ENCODE measurements at places on chromosomes 5 and 9. TPM values are rescaled to one million over a fixed set of nuclear protein-coding genes. Genes with fewer than 3 reads are reported as not detected.

The PPIC gene
- not detected for total RNA-seq

The NR4A3 gene
- total RNA-seq = 3.0 TPM

The ST8SIA4 gene
- 72.1 TPM for total RNA-seq

GRCh38 chr5:179195561-179196404, 135.6 kb downstream of the ZNF354C start:
- no peak for DNase-seq
- H3K27ac ChIP-seq = no peak overlapping the region
- H3K4me1 ChIP-seq = no peaks in the 10 kb centered on the region
- no peaks in the 10 kb centered on the region for H3K27me3 ChIP-seq
- H3K4me3 ChIP-seq = no peak overlapping the region
- H3K36me3 ChIP-seq = no peaks in the 10 kb centered on the region

DNA sequence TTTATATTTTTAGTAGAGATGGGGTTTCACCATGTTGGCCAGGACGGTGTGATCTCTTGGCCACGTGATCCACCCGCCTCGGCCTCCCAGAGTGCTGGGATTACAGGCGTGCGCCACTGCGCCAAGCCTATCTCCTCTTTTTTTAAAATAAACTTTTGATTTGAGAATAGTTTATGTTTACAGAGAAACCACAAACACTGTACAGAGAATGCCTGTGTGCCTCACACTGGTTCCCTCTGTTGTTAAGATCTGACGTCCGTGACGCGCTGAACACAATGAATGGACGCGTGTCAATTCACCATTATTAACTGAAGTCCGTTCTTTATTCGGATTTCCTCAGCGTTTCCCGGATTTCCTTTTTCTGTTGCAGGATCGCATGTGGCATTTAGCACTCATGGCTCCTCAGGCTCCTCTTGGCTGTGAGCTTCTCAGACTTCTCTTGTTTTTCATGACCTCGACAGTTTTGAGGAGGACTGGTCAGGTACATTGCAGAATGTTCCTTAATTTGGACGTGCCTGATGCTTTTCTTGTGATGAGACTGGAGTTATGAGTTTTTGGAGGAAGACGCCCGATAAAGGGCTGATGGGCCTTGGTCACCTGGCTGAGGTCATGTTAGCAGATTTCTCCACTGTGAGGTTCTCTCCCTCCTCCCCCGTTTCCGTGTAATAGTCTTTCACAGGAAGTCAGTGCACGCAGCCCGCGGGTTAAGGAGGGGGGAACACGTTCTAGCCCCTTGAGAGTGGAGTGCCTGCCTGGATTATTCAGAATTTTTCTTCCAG, 69.6 kb downstream of the ANKRD33B start:
- peaks cover 85% of the 10 kb centered on the region for H3K4me1 ChIP-seq
- H3K4me3 ChIP-seq = peak overlapping the region; percentile 63
- peak overlapping the region; percentile 97 for H3K27ac ChIP-seq
- H3K36me3 ChIP-seq = peaks cover 21% of the 10 kb centered on the region

GRCh38 chr5:142670804-142671203, 15.1 kb downstream of the FGF1 start:
- no peak for DNase-seq
- H3K27ac ChIP-seq = no peak overlapping the region
- no peaks in the 10 kb centered on the region for H3K4me1 ChIP-seq
- peaks cover 2% of the 10 kb centered on the region for H3K27me3 ChIP-seq
- no peaks in the 10 kb centered on the region for H3K36me3 ChIP-seq

DNA sequence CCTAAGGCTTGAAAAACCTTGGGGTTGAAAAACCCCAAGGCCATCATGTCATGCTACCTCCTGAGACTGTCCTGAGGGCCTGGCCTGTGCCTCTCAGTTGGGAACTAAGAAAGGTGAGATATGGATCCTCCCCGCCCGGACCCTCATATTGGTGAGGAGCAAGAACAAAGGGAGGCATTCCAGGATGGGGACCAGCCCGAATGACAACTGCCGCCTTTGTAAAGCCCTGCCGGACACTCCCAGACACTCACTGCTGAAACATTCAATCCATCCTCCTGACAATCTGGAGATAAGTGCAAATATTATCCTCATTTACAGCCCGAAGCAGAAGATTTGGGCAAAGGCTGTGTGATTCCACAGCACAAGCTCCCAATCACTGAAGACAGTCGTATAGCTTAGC, 298.3 kb downstream of the NSG2 start:
- H3K36me3 ChIP-seq = no peaks in the 10 kb centered on the region
- peaks cover 3% of the 10 kb centered on the region for H3K27me3 ChIP-seq
- no peaks in the 10 kb centered on the region for H3K4me1 ChIP-seq
- no peak overlapping the region for H3K27ac ChIP-seq
- DNase-seq = no peak
- H3K4me3 ChIP-seq = no peak overlapping the region

DNA sequence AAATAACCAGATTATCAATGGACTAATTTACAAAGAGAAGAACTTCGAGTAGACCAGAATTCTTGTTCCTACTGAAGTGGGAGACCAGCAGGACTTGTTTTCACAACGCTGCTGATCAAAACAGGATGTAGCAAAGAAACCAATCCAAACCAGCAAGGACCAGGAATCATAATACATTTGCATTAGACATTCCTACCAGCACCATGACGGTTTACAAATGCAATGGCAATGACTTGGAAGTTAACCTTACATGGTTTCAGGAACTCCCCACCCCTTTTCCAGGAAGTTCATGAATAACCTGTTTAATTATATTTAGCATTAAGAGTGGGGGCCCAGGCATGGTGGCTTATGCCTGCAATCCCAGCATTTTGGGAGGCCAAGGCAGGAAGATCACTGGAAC, 100.0 kb downstream of the LPAR1 start:
- no peak overlapping the region for H3K27ac ChIP-seq
- no peak overlapping the region for H3K4me3 ChIP-seq
- no peaks in the 10 kb centered on the region for H3K27me3 ChIP-seq
- no peak for DNase-seq

GRCh38 chr9:17653947-17654465, 75.1 kb downstream of the SH3GL2 start:
- DNase-seq = no peak
- H3K36me3 ChIP-seq = no peaks in the 10 kb centered on the region
- H3K27ac ChIP-seq = no peak overlapping the region
- H3K4me3 ChIP-seq = no peak overlapping the region
- H3K4me1 ChIP-seq = no peaks in the 10 kb centered on the region

- peaks cover 49% of the 10 kb centered on the region for H3K4me1 ChIP-seq
- H3K27me3 ChIP-seq = no peaks in the 10 kb centered on the region
- peak overlapping the region; percentile 96 for H3K4me3 ChIP-seq
- H3K36me3 ChIP-seq = peaks cover 33% of the 10 kb centered on the region
- DNase-seq = no peak
Measured at GRCh38 chr9:114397219-114397847, 9.6 kb upstream of the AKNA start.

DNA sequence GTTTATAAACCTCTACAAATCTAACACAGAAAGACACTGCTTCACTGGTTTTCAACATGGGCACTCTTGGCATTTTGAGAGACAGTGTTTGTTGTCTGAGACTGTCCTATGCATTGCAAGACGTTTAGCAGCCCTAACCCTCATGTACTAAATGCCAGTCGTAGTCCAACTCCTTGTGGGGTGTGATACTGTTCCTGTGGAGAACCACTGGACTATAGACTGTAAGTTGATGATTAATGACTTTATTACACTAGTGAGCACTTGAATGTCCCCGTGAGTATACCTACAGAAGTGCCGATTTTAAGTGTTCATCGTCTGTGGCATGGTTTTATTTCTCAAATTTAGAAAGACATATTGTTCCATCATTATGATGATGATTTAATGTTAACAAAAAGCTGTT, 46.2 kb downstream of the RECK start:
- no peak overlapping the region for H3K4me3 ChIP-seq
- peaks cover 18% of the 10 kb centered on the region for H3K36me3 ChIP-seq
- H3K4me1 ChIP-seq = no peaks in the 10 kb centered on the region
- DNase-seq = no peak
- no peaks in the 10 kb centered on the region for H3K27me3 ChIP-seq

DNA sequence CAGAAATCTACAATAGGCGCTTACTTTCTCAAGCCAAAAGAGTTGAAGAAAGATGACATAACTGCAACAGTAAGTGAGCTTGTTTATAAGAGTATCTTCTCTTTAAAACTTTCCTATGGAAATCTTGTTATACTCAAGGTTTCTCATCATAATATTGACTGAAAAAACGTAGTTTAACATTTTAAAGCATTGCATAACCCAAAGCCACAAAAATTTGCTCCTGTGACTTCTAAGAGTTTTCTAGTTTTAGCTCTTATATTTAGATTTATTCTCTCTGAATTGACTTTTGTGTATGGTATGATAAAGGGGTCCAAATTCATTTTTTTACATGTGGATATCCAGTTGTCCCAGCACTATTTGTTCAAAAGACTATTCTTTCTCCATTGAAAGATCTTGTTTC, 15.2 kb downstream of the WDR36 start:
- H3K36me3 ChIP-seq = peaks cover 55% of the 10 kb centered on the region
- H3K27ac ChIP-seq = no peak overlapping the region
- peaks cover 2% of the 10 kb centered on the region for H3K4me1 ChIP-seq
- DNase-seq = no peak
- H3K4me3 ChIP-seq = no peak overlapping the region

DNA sequence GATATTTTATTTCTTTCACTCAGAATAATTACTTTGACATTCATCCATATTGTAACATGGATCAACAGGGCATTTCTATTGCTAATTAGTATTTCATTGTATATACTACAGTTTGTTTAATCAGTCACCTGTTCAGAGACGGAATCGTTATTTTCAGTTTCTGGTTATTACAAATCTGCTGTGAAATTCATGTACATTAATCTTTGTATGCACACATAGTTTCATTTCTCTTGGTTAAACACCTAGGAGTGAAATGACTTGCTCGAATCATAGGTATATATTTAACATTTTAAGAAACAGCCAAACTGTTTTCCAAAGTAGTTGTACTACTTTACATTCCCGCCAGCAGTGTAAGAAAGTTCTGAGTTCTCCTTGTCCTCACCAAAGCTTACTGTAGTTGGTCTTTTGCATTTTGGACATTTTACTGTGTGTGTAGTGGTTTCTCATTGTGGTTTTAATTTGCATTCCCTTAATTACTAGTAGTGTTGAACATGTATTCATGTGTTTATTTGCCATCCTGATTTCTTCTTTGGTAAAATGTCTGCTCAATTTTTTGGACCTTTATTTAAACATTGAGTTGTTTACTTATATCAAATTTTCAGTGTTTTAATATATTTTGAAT, 198.2 kb downstream of the SAXO1 start:
- peaks cover 4% of the 10 kb centered on the region for H3K4me1 ChIP-seq
- no peak overlapping the region for H3K4me3 ChIP-seq
- H3K36me3 ChIP-seq = no peaks in the 10 kb centered on the region
- H3K27ac ChIP-seq = no peak overlapping the region
- H3K27me3 ChIP-seq = peaks cover 10% of the 10 kb centered on the region

DNA sequence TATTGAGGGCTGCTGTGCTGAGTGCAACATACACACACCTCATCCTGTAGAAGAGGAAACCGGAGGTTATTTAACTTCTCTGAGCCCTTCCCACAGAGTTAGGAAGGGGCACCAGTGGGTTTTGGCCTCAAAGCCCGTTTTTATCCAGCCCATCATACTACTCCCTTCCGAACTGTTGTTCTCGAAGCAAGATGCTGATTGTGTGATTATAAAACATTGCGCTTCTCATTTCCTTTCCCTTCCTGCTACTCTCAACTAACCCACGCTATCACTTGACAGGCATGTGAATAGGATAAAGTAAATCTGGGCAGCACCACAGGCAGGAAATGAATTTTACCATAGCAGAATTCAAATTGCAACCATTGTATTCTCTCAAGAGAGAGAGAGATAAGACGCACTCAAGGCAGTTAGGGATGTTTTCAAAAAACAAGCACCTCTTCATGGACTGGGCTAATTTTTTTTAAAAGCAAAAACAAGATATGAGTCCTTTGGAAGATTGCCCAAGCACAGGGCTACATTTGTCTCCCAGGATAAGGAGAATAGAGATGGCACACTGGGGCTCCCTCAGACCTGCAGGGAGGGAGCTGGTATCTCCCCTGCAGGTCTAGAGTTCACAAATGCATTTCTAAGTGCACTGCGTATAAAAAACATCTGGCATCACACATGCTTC, 52.6 kb downstream of the GNA14 start:
- H3K36me3 ChIP-seq = no peaks in the 10 kb centered on the region
- peaks cover 4% of the 10 kb centered on the region for H3K27me3 ChIP-seq
- no peak overlapping the region for H3K27ac ChIP-seq
- DNase-seq = no peak
- H3K4me3 ChIP-seq = no peak overlapping the region
- H3K4me1 ChIP-seq = peaks cover 5% of the 10 kb centered on the region

DNA sequence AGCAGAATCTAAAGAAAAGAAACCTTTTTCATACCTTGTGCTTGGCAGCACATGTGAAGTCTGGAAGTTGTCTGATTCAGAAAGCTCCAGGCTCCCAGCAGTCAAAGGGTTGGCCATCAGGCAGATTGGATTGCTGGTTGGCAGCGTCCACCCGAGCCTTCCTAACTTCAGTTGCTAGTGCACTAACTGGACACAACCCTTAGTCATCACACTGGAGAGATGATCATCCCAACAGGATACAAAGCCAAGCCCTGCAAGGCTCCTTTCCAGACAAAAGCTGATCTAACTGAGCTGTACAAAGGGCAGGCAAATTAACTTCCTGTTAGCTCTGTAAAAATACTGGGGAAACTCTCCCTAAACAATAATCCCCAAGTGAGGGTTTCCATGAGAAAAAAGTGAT, 185.6 kb downstream of the SNX18 start:
- DNase-seq = no peak
- H3K4me3 ChIP-seq = no peak overlapping the region
- peaks cover 6% of the 10 kb centered on the region for H3K27me3 ChIP-seq
- no peaks in the 10 kb centered on the region for H3K36me3 ChIP-seq

- no peak for DNase-seq
- no peak overlapping the region for H3K4me3 ChIP-seq
- H3K36me3 ChIP-seq = no peaks in the 10 kb centered on the region
- H3K27me3 ChIP-seq = peaks cover 4% of the 10 kb centered on the region
- H3K4me1 ChIP-seq = no peaks in the 10 kb centered on the region
Measured at GRCh38 chr5:171614511-171614910, 171.1 kb upstream of the SMIM23 start.

DNA sequence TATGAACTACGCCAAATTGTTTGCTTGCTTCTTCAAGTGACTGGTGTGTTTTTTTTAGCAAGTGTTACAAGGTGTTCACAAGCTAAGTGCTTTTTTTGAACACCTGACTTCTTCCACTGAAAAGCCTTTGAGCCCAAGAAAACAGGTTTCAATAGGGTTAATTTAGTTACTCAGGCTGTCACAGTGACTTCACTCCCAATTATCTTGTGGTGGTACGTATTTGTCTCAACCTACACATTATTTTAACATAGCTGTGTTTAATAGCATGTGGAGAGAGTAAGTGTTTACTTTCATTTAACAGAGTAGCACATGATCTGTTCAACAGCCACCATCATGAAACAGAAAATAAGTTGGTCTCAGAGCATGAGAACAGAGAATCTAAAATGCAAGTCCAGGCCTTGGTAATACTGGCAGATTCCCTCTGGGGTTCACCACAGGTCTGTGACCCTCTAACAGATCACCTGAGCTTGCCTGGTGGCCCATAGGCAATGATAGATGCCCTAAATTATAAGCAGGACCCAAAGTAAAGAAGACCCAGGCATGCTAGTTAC, 267.7 kb upstream of the SMARCA2 start:
- no peaks in the 10 kb centered on the region for H3K27me3 ChIP-seq
- H3K4me3 ChIP-seq = no peak overlapping the region
- H3K27ac ChIP-seq = no peak overlapping the region
- no peaks in the 10 kb centered on the region for H3K4me1 ChIP-seq

Measured in activated CD4-positive, alpha-beta memory T cell treated with anti-CD3 and anti-CD28 coated beads, Interleukin-2, amount 10 ng/mL, durations not matched to agents 7 days and 5 days (primary cell).